NCI-H510A (cell line): ENCODE measurements at places on chromosomes 16 and 17.
A peak's percentile ranks its signal among the peaks of the same experiment; 100 is the strongest.

GRCh38 chr17:17180141-17180603 lies 26.0 kb downstream of the PLD6 start:
- DNase-seq, result no peak

DNA sequence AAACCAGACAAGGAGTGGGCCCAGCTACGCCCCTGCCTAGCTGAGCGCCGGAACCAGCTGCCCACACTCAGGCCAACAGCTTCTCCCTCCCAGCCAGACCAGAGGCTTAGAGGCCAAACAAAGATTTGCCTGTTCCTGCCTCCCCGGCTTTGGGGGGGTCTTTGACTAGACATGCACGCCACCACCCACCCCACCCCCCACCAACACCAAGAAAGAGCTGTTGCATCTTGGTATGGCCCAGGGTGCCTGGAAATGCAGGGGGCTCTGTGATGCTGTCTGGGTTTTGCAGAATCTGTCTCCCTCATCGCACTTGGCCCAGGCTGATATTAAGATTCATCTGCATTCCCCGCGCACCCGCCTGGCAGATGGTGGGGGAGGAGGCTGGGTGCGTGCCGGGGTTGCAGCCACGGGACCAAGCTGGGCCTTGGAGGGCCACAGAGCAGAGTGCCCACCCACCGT lies 1.3 kb upstream of the NXPH3 start:
- DNase-seq, result no peak

DNA sequence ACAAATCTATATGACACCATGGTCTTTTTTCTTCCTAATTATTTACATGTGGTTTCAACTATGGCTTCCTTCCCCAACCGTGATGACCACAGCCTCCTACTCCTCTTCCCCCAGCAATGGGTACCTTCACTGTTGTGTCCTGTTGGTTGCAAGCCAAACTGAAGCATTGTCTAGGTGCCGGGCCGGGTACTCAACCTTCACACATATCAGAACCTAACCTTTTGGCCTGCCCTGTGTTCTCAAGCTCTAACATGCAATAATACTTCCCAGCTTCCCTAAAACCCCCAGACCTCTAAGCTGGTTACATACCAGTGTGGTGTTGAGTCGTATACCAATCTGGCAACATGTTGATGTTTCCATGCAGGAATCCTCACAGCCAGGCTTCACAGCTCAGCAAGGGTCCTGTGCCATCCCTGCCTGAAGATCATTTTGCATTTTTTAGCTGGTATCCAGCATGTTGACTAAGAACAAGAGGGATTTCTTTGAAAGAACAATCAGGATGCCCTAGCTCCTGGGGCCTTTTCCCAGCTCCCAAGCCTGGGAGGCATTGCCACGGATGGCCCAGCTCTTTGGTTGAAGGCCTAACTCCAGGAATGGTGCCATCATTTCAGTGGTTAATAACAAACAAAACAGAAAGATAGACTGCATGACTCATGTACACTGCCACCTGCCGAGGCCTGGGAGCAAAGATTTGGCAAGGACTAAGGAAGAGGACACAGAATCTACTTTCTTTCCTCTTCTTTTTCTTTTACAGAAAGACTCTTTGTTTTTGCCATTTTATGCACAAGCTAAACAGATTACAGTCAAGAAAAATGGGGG lies 373.7 kb upstream of the SALL1 start:
- DNase-seq, result no peak

- no peak for DNase-seq
Observed at GRCh38 chr16:81399909-81400308, 44.7 kb upstream of the CMIP start.

DNA sequence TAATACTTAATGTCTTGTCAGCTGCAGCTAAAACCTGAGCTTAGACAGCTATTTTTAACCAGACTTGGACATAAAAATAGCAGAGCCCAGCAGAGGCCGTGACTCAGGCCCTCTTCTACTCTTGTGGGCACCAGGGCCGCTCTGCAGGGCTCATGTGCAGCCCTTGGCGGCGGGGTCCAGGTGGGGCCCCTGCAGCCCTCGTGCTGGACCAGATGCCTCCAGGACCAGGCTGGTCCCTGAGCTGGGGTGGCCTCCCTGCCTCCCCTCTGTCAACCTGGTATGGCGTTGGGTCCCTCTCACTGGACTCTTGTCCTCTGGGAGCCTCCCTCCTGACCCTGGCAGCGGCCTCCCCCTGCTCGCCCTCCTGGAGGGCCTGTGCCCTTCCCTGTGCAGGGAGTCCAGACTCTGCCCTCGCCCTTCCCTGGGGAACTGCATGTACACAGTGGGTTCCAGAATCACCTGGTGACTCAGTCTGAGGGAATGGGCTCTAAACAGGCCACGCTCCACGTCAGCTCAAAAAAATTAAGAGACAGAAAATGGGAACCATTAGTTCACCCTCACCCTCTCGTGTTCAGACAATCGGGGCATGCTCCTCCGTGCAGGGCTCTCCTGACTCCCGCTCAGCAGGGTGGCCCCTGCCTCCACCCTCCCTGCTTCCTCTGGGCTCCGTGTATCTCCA lies 9.7 kb downstream of the CDK5R1 start:
- no peak for DNase-seq

GRCh38 chr17:28173031-28173561 lies 130.6 kb downstream of the NLK start:
- peak; percentile 14 for DNase-seq

GRCh38 chr17:58492238-58493121 lies 4.3 kb upstream of the HSF5 start:
- no peak for DNase-seq

DNA sequence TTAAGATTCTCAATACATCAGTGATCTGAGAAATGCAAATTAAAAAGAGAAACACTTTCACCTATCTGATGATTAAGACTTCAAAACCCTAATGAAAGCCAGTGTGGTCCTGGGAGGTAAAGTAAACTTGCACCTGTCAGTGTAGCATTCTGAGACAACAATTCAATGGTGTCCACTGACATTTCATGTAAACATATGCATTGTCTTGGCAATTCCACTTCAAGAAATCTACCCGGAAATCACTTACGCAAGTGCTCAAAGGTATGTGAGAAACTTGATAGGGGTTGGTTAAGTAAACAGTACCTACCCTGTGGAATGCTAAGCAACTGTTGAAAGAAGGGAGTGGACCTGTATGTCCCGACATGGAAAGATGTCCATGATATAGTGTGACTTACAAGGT lies 2.1 kb downstream of the ST6GALNAC1 start:
- DNase-seq, result no peak

DNA sequence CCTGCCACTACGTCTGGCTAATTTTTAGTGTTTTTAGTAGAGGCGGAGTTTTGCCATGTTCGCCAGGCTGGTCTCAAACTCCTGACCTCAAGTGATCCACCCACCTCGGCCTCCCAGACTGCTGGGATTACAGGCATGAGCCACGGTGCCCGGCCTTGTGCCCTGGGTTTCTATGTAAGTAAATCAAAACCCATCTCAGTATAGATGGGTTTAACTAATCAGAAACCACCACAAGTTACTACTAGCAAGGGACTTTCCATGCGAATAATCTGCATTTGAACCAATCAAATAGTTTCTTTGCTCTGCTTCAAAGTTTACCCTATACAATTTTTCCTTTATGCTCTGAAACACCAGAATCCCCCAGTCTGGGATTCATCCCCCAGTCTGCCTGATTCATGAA lies 16.5 kb upstream of the EIF1 start:
- DNase-seq, result no peak

GRCh38 chr17:27466376-27466742 lies 10.1 kb downstream of the KSR1 start:
- DNase-seq, result no peak

GRCh38 chr16:82011199-82011641 lies at the start of gene SDR42E1:
Gene SDR42E1 (minus strand): TSS chr16:82011470. CDS start chr16:82000858, 10,612 bp downstream.
- peak; percentile 70 for DNase-seq

DNA sequence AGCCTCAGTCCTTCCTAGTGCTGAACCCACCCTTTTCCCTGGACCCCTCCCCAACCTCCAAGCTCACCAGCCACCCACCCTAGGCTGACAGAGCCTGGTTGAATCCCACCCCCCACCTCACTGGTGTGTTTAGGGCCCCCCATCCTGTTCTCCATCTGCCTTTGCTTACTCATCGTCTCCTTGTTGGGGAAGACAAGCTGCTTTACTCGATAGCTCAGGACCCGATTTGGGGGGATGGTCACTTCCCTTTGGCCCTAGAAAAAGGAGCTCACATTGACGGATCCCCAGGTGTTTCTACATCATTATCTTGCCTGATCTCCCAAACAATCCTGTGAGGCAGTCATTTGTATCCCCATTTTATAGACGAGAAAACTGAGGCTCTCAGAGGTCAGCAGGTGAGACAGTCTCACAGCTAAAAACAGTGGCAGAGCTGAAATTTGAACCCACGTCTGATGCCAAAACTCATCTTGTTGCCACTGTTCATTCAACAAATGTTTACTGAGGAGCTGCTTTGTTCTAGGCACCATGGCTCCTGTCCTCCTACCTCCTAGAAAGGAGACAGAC lies 9.6 kb downstream of the GSDMB start:
- DNase-seq, result no peak

DNA sequence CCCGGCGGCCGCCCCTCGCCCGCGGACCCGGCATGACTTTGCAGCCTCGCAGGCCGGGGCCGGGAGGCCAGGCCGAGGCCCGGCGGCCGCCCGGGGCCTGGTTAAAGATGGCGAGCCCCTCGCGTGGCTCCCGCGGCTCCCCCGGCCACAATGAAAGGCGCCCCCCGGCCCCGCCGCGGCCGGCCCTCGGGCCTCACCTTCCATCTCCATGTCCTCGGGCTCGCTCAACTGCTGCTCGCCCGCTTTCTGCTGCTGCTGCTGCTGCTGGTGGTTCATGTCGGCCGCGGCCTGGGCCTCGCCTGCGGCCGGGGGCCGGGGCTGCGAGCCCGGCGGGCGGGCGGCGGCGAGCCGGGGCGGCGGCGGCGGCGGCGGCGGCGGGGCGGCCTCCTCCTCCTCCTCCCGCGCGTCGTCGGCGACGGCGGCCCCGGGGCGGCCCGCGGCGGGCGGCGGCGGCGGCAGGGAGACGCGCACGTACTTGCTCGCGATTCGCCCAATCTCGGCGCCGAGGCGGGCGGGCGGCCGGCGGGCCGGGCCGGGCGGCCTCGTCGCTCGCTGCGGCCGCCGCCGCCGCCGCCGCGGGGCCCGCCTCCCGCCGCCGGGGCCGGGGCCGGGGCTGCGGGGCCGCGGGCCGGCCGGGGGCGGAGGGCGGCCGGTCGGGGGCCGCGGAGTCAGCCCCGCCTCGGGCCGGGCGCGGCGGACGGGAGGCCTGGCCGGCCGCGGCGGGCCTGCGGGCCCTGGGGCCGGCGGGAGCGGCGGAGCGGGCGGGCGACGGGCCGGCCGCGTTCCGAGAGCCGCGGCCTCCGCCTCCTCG lies 491 bp downstream of the USP7 start:
- no peak for DNase-seq

DNA sequence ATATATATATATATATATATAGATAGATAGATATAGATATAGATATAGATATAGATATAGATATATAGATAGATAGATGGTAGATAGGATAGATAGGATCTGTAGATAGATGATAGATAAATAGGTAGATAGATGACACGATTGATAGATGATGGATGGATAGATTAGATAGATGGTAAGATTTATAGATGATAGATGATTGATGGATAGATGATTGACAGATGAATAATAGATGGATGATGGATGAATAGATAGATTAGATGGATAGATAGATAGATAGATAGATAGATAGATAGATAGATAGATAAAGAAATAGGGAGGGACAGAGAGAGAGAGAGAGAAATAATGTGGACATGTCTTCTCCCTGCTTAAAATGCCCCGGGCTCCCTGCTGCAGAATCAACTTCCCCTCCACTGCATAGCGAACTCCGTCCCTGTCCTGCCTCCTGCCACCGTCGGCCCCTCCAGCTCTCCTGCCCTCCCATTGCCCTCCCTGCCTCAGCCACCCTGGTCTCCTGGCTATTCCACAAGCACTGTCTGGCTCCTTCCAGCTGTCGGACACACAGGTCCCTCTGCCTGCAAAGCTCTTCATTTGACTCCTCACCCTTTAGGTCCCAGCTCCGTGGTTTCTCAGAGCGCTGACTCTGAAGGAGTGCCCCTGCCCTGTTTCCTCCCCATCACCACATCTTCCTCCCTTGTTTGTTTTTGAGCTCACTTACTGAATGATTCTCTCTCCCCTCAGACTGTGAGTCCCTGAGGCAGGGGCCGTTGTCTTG lies 254.0 kb downstream of the KATNIP start:
- DNase-seq, result no peak

GRCh38 chr16:68509381-68509780 lies 29.7 kb upstream of the ZFP90 start:
- DNase-seq, result no peak

DNA sequence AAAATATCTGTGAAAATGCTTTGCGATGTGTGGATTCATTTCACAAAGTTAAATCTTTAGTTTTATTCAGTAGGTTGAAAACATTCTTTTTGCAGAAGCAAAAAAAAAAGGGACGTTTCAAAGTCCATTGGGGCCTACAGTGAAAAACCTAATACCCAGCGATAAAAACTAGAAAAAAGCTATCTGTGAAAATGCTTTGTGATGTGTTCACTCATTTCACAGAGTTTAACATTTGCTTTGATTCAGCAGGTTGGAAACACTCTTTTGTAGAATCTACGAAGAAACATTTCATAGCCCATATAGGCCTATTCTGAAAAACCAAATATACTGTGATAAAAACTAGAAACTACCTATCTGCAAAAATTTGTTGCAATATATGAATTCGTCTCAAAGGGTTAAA lies 113.6 kb upstream of the WSB1 start:
- no peak for DNase-seq

GRCh38 chr17:57276621-57277020 lies 20.3 kb downstream of the MSI2 start:
- DNase-seq, result no peak

DNA sequence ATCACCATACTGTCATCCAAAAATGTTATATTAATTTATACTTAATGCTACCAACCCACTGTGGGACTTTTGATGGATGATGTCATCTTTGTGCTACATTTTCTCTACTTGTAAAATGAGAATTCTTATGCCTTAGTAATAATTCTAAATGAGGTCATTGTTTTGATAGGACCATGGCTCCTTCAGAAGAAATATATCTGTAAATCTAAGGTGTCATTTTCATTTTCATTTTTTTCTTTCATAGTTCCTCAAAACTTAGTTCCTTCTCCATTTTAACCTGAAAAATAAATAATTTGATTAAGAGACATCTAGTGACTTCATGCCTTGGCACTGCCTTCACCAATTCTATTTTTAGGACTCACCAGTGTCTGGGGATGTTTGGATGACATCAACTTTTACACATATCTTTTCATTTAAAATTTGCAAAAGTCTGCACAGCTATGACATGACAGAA lies 48.7 kb downstream of the GPRC5B start:
- DNase-seq, result no peak

DNA sequence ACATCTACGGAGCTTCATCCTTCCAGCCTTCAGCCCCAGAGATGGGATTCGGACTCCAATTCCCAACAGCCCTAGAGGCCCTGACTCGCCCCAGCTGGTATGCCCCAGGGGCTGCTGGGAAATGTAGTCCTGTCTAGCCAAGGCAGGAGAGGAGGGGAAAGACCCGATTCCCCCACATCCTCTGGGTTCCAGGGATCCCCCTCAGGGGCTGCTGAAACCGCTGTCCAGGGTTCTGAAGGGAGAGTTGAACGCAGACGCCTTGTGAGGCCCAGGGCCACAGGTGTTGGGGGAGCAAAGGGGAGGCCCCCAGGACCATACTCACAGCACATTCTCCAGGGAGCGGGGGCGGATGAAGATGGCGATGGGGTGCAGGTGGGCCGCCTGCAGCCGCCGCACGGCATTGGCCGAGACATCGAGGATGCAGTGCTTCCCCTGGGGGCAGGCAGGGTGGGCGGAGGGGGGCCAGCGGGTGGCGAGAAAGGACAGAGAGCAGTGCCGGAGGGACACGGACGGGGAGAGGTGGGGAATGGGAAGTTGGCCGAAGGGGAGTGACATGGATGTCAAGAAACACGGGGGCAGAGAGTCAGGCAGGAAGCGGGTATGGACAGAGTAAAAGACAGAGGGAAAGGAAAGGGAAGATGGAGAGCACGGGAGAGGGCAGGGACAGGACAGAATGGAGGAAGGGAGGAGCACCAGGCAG lies 12.6 kb upstream of the ASGR1 start:
- no peak for DNase-seq
